ENCODE measurements at places on chromosomes 3 and 15.

DNA sequence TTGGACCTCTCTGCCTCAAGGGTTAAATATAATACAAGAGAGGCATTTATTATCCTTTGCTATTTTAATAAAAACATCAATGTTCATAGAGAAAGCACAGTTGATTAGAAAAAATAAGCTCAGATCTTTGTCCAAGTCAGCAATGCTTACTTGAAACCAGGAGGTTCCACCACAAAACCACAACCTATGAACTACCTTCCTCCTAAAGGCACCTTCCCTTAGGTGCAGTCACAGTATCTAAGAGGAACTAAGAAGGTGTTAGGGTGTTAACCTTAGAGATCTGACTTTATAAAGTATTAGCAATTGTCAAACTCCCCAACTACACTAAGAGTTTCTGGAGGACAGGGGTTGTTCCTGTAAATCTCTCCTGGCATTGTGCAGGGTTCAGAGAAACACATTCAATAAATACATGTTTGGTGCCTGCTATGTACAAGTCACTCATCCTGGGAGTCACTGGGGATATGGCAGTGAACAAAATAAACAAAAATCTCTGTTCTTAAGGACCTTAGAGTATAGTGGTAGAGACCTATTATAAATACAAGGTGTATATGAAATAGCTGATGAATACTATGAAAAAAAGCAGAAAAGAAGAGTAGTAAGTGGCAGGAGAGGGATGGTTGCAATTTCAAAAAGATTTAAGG is 208.6 kb downstream of the NFKBIZ start:
- DNase-seq: no peak

GRCh38 chr3:62550439-62550838 is 177.1 kb upstream of the FEZF2 start:
- DNase-seq: no peak

- DNase-seq: no peak
Observed at GRCh38 chr3:136074546-136075170, 109.1 kb downstream of the PPP2R3A start.

DNA sequence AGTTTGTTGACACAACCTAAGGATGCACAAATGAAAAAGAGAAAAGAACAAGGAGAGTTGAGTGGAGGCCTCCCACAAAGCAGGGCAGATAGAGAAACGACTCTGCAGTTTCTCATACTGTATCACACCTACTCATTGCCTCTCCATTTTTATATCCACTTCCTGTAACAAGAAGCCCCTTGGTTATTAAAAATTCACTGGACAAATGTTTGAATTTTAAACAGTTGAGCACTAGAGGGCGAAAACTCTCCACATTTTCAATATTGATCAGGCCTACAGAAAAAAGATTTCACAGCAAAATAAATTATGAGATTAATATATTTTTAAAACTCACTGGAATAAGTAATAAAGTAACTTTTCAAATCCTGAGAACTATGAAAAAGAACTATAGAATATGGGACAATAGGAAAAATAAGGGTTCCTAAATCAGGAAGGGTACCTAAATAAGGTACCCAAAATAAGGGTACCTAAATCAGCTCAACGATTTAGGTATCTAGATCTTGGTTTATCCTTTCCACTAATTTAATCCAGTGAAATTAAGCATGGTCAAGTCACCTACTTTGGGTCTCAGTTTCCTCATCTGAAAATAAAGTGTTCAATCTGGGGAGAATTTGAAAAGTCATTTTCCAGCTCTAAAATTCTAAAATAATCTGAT is 47.0 kb upstream of the PPIB start:
- no peak for DNase-seq

- no peak for DNase-seq
Observed at GRCh38 chr3:67640023-67640660, 14.3 kb downstream of the SUCLG2 start.

- DNase-seq: no peak
Observed at GRCh38 chr3:132926098-132926497, 112.1 kb upstream of the TMEM108 start.

- no peak for DNase-seq
Observed at GRCh38 chr15:25402342-25402741, 36.5 kb downstream of the UBE3A start.

GRCh38 chr3:16455001-16455400 is 58.5 kb downstream of the RFTN1 start:
- DNase-seq: no peak

DNA sequence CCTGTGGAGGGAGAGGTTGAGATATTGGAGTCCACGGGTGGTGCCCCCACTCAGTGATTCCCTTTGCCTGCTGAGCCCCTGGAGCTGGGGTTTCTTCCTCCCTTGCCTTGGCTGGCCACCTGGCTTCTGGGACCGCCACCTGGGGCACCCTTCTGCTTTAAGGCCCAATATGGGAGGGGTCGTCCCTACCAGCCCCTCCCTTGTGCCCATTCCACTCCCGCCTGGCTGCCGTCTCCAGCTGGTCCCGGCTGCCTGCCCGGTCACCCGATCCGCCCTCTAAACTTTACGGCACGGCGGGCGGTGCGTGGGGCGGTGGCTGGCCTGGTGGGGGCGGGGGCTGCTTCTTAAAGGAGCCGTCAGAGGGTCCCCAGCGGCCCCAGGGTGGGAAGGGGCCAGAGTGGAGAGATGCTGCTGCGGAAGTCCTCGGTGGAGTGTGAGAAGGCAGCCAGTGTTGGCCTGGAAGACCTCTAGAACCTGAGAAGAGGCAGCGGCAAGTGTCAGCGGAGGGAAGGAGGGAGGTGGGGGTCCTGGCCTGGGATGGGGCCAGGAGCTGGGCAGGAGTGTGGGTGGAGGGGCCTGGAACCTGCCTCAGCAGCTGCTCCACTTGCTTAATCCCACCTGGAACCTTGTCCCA is 1.6 kb upstream of the SEMA3B start:
- no peak for DNase-seq

- no peak for DNase-seq
Observed at GRCh38 chr15:75232826-75233503, 25.2 kb upstream of the GOLGA6C start.

DNA sequence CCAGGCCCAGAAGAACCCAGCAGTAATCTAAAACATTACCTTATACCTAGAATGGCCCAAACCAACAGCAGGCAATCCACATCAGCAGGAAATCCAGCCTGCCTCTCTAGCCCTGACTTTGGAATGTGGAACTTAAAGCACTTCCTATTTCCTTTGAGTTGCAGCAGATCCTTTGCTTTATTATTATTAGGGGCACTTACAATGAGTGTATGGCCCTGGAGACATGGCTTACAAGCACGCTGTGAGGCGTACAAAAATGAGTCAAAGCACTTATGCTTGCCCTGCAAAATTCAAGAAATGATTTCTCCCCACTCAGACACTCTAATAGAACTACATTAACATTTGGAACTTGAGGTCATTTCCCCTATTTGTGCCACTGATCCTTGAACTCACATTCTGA is 9.5 kb upstream of the KNSTRN start:
- DNase-seq: no peak

- DNase-seq: no peak
Observed at GRCh38 chr15:38267421-38268022, 14.9 kb downstream of the SPRED1 start.

DNA sequence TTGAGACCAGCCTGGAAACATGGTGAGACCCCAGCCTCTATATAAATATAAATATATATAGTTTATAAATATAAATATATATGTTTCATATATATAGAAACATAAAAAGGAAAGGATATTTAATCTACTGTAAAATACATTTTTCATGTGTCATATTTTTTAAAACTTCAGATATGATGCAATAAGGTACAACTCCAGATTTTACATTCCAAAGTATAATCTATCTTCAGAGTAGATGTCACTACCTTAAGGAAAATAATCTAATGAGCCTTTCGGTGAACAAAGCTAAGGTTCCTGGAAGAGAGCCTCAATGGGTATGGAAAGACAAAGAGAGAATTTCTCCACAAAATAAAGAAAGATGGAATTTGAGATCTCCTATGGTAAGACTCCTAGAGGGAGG is 16.9 kb downstream of the EFHB start:
- no peak for DNase-seq

DNA sequence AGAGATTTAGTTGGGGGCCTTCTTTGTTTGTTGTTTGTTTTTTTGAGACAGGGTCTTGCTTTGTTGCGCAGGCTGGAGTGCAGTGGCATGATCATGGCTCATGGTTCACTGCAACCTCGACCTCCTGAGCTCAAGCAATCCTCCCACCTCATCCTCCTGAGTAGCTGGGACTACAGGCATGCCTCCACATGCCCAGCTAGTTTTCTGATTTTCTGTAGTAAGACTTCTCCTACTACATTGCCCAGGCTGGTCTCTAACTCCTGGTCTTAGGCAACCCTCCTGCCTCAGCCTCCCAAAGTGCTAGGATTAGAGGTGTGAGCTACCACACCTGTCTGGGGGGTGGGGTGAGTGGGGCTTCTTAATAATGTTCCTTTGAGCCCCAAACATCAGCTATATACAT is 148.3 kb upstream of the ADAMTS9 start:
- DNase-seq: no peak

- DNase-seq: no peak
Observed at GRCh38 chr3:68448510-68449383, 483.6 kb downstream of the TAFA4 start.

- no peak for DNase-seq
Observed at GRCh38 chr15:89095073-89095472, 6.8 kb downstream of the ABHD2 start.

DNA sequence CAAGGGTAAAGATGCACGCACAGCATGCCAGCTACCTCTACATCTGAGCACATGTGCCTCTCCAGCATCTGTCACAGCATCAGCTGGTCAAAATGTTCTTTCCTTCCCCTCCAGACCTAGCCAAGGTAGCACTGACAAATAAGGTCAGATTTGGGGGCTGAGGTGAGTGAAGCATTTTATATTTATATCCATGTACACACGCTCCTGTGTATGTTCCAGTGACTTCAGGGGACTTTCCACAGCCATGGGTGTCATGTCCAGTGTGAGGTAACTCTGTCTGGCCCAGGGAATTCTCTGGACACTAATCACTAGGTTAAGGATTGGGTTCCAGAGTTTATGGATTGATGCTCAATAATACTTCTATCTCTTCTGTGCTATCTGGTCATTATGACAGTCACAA is 165.2 kb upstream of the TP63 start:
- DNase-seq: no peak

DNA sequence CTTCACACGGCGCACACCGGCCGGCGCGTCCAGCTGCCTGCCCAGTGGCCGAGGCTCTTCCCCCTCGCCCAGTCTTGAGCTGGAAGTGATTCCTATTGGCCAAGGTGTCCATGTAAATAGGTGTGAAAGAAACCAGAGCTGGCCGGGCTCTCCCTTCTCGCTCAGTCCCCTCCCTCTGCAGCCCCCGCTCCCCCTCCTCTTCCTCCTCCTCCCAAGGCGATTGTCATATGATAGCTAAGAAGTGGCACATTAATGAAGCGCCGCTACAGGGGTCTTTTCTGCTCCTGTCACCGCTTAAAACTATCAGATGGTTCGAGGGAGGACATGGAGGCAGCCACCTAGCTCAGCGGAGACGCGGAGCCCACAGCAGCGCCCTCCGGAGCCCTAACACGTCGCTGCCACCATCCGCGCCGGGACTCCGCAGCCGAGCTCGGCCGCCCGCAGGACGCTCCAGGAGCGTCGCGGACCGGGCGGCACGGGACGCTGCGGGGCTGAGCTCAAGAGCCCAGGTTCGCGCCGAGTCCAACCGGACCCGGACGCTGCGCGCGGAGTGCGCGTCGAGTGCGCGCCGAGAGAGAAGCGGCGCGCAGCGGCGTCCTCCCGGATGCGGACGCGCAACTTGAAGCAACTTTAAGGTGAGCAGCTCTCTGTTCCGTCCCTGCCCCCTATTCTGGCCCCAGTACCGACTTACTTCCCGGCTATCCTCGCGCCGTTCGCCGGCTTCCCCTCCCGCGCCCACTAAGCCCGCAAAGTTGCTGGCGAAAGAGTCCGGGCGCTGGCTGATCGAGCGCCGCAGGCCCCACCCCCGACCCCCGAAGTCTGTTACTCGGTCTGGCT is at the start of gene FOXB1:
Gene FOXB1 (plus strand): TSS at position 303 of the 837 bp plus-strand sequence. CDS start 653 bp downstream, outside the sequence.
- no peak for DNase-seq

DNA sequence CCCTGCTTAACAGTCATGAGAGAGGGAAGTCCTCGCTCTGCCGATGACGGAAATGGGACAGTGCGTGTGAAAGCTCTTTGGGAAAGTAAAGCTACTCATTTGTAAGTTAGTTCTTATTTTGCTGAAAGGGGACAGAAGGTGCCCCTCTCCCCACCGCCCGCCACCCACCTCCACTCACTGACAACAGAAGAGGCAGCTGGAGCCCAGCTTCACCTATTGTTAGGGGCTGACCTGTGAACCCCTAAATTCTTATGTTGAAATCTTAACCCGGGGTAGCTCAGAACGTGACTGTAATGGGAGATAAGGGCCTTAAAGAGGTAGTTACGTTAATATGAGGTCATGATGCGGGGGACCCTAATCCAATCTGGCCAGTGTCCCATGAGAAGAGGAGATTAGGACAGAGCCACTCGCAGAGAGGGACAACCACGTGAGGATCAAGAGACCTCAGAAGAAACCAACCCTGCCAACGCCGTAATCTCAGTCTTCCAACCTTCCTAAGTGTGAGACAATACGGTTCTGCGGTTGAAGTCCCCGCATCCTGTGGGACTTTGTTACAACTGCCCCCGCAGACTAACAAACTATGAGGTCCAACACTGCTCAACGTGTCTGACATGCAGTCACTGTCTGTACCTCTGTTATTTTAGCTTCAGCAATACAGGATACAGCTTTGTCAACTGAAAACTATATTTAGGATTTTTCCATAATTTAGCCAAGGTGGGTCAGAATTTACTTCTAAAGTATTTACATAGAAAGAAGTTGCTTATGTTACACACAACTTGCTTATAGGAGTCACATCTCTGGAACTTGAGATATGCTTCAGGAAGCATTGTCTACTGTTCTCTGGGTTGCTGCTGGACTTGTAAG is 51.7 kb downstream of the PCSK6 start:
- no peak for DNase-seq

DNA sequence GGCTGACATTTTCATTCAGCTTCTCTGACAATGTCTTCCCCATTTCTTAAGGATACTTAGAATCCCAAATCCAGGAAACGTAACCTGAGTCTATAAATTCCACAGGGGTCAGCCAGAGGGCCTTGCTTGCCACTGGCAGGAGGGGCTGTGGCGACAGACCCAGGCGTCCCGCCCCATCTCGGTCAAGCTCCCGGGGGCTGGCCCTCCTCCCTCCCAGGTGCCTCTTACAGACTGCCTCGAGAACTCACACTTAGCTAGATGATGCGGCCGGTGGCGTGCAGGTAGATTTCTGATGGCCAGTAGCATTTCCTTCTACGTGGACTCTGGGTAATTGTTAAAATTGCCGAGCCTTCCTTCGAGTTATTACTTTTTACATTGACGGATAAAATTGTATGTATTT is 172.5 kb downstream of the NSMCE3 start:
- no peak for DNase-seq

- no peak for DNase-seq
Observed at GRCh38 chr3:122925756-122926155, 101.8 kb downstream of the SEMA5B start.

DNA sequence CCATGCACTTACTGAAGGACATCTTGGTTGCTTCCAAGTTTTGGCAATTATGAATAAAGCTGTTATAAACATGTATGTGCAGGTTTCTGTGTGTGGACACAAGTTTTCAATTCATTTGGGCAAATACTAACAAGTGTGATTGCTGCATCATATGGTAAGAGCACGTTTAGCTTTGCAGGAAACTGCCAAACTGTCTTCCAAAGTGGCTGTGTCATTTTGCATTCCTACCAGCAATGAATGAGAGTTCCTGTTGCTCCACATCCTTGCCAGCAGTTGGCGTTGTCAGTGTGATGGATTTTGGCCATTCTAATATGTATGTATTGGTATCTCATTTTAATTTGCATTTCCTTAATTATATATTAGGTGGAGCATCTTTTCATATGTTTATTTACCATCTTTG is 280.1 kb downstream of the SV2B start:
- DNase-seq: no peak

- DNase-seq: no peak
Observed at GRCh38 chr15:49131403-49131802, 24.0 kb downstream of the COPS2 start.
